Activated CD4-positive, alpha-beta T cell treated with anti-CD3 and anti-CD28 coated beads, Interleukin-2, amount 50 U/mL, for 24 hours (primary cell): ENCODE measurements at places on chromosomes 4 and X.

- DNase-seq: no peak
Measured at GRCh38 chrX:19281256-19281655, 62.5 kb upstream of the PDHA1 start.

GRCh38 chr4:61514991-61515390 is 314.9 kb downstream of the ADGRL3 start:
- DNase-seq: no peak

DNA sequence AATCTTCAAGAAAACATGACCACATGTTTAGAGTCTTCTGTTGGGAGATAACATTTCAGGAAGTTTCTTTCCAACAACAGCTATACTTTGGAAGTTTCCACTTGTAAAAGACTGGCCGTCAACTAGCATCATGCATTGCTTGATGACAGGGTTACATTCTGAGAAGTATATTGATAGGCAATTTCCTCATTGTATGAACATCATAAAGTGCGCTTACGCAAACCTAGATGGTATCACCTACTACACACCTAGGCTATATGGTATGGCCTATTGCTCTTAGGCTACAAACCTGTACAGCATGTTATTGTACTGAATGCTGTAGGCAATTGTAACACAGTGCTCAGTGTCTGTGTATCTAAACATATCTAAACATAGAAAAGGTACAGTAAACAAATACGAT is 25.4 kb upstream of the CD40LG start:
- no peak for DNase-seq

GRCh38 chr4:28226962-28227361 is 1366.3 kb downstream of the STIM2 start:
- no peak for DNase-seq

- DNase-seq: no peak
Measured at GRCh38 chr4:143186649-143187048, 1.9 kb downstream of the USP38 start.

DNA sequence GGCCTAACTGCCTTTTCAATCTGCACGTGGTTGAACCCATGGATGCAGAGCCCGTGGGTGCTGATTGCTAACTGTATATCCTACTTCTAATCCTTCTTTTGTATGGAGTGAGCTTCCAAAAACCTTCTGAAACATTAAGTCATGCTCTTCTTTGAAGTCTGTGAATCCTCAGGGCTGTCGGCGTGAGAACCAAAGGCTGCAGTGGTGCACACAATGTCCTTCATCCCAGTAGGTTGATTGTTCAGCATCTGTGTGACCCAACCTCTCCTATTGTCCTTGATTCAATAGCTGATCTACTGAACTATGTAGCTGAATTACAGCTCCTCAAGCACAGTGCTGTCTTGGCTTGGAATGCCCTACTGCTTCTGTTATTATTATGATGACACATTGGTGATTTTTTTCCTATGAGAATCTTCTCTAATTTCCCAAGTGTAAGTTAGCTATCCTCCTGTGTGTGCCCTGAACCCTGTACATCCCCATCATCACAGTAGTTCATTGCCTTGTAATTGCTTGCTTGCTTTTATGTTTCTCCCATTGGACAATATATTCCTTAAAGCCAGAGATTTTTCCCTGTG is 294.6 kb downstream of the TRIML1 start:
- DNase-seq: no peak
